T-helper 1 cell treated with Interleukin-12 subunit alpha and Interleukin-12 subunit beta and Interleukin-4 antibody, amounts not matched to agents 30 ng/mL and 1 ng/mL, for 36 hours (primary cell): ENCODE measurements at places on chromosomes 16 and 17. TPM values are rescaled to one million over a fixed set of nuclear protein-coding genes. Genes with fewer than 3 reads are reported as not detected.

The TPSG1 gene
- not detected in 2 replicates for total RNA-seq

The ETV4 gene
- 0.71 and 1.0 TPM in 2 replicates for total RNA-seq

The PHF23 gene
- 61.5 and 67.3 TPM in 2 replicates for total RNA-seq

The KIFC3 gene
- not detected in 2 replicates for total RNA-seq

The NACA2 gene
- 0.37 TPM in 1 of 2 replicates, not detected in the other for total RNA-seq

The GJD3 gene
- not detected in 2 replicates for total RNA-seq

The CMTM1 gene
- total RNA-seq: 33.5 and 35.1 TPM in 2 replicates

The PHKB gene
- 43.2 and 48.2 TPM in 2 replicates for total RNA-seq

The C17orf50 gene
- not detected in 2 replicates for total RNA-seq

The NFATC2IP gene
- total RNA-seq: 122 and 130 TPM in 2 replicates

The ENPP7 gene
- total RNA-seq: not detected in 2 replicates

The CCDC40 gene
- not detected in 2 replicates for total RNA-seq

The SLC5A2 gene
- not detected in 2 replicates for total RNA-seq

The CD300E gene
- total RNA-seq: not detected in 2 replicates

The UBE2G1 gene
- total RNA-seq: 71.6 and 73.3 TPM in 2 replicates

The EVPLL gene
- total RNA-seq: not detected in 2 replicates

The TRPV2 gene
- 138 and 159 TPM in 2 replicates for total RNA-seq

The SLC16A6 gene
- total RNA-seq: 4.9 and 5.1 TPM in 2 replicates
